ENCODE measurements at places on chromosomes 11 and 22. TPM values are rescaled to one million over a fixed set of nuclear protein-coding genes. Genes with fewer than 3 reads are reported as not detected.

SPINDOC gene
- total RNA-seq, result 18.9 TPM

PRRG4 gene
- 0.65 TPM for total RNA-seq

ANKRD13D gene
- 31.9 TPM for total RNA-seq

CARNS1 gene
- 0.16 TPM for total RNA-seq

SESN3 gene
- 24.7 TPM for total RNA-seq

NELL1 gene
- total RNA-seq, result not detected

VSIG2 gene
- not detected for total RNA-seq

PHOX2A gene
- total RNA-seq, result not detected

ADAMTS8 gene
- 0.12 TPM for total RNA-seq

OR5P2 gene
- total RNA-seq, result not detected

USH1C gene
- total RNA-seq, result not detected

OSM gene
- total RNA-seq, result not detected

CCDC73 gene
- not detected for total RNA-seq

PNPLA5 gene
- not detected for total RNA-seq

GDPD4 gene
- not detected for total RNA-seq

ZNF280B gene
- 0.12 TPM for total RNA-seq

GRIK4 gene
- total RNA-seq, result 0.16 TPM

KCNK4 gene
- not detected for total RNA-seq

HSPB2 gene
- 2.6 TPM for total RNA-seq

SYT12 gene
- under 0.01 TPM for total RNA-seq

RASGRP2 gene
- total RNA-seq, result 1.3 TPM

CCDC134 gene
- 9.7 TPM for total RNA-seq

VSIG10L2 gene
- total RNA-seq, result 0.36 TPM

HEPACAM gene
- not detected for total RNA-seq

RHOD gene
- total RNA-seq, result 27.1 TPM

ZBED5 gene
- 40.6 TPM for total RNA-seq

UPK3A gene
- total RNA-seq, result not detected

MYRF gene
- total RNA-seq, result 0.32 TPM

ADORA2A gene
- 3.1 TPM for total RNA-seq

SLC5A12 gene
- total RNA-seq, result 0.16 TPM

MUC2 gene
- not detected for total RNA-seq

CABP7 gene
- not detected for total RNA-seq

PYGM gene
- total RNA-seq, result 0.97 TPM

GRM5 gene
- total RNA-seq, result 0.12 TPM
